ENCODE measurements at places on chromosomes 6 and 20. TPM values are rescaled to one million over a fixed set of nuclear protein-coding genes. Genes with fewer than 3 reads are reported as not detected.
A peak's percentile ranks its signal among the peaks of the same experiment; 100 is the strongest.

DNA sequence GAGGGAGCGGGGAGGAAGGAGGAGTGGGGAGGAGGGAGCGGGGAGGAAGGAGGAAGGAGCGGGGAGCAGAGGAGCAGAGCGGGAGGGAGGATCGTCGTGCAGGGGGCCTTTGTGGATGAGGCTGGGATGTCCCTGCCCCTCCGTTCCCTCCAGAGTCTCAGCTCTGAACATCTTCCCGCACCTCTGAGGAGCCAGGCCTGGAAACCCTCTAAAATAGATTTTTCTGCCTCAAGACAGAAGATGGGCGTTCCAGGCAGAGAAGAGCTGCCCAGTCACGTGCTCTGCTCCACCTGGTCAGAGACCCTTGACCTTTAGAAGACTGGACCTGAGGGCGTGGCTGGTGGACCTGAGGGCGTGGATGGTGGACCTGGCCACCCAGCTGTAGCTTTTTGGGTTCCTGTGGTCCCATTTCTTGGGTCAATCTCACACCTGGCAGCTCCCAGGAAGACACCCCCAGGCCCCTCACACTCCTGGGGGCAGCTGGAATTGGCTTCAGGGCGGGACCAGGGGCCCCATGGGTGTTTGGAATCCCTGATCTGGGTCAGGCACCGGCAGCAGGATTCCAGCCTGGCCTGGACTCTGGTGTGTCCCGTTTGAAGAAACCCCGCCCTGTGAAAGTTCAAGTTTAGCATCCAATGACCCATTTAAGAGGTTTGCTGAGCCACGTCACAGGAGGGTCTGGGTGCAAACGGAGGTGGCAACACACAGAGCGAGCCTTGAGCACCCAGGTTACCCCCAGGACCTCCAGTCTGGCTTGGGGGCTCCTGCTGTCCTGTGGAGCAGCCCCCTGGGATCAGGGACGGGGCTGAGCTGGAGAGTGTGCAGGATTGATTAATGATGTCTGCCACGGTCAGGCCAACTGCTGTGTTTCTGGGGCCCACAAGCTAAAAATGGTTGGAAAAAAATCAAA lies 96.9 kb upstream of the BHLHE23 start:
- DNase-seq = no peak

DNA sequence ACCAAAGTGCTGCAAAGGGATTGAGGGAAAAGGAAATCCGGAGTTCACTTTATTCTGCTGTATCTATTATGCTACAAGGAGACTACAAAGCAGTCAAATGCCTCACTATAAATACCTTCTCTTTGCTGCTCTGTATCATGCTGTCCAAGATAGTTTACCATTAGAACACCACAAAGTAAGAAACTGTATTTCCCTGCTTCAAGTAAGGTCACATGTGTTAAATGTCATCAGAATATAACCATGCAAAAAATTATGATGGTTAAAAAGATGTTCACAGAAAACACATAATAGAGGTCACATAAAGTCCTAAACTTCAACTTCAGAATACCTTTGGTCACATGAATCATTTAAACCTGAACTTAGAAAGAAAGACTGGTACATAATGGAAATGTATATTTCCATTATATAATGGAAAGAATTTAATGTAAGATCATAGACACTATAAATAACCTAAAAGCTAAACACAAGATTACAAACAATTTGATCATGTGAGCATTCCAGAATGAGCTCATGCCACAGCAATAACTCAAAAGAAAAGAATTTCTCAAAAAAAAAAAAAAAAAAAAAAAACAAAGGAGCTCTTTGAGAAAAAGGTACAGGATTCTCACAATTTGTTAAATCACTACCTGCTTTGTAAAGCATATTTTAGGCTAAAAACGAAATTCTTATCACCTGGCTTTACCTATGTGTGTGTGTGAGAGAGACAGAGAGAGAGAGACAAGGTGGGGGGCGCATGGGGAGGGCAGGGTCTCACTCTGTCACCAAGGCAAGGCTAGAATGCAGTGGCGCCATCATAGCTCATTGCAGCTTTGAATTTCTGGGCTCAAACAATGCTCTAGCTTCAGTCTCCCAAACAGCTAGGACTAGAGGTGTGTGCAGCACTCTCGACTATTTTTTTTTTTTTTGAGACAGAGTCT lies 58.7 kb downstream of the KIF13A start:
- DNase-seq = no peak

- DNase-seq = no peak
Observed at GRCh38 chr6:168314021-168314420, 5.6 kb downstream of the DACT2 start.

GRCh38 chr6:140311146-140311545 lies 936.7 kb upstream of the CITED2 start:
- DNase-seq = no peak

DNA sequence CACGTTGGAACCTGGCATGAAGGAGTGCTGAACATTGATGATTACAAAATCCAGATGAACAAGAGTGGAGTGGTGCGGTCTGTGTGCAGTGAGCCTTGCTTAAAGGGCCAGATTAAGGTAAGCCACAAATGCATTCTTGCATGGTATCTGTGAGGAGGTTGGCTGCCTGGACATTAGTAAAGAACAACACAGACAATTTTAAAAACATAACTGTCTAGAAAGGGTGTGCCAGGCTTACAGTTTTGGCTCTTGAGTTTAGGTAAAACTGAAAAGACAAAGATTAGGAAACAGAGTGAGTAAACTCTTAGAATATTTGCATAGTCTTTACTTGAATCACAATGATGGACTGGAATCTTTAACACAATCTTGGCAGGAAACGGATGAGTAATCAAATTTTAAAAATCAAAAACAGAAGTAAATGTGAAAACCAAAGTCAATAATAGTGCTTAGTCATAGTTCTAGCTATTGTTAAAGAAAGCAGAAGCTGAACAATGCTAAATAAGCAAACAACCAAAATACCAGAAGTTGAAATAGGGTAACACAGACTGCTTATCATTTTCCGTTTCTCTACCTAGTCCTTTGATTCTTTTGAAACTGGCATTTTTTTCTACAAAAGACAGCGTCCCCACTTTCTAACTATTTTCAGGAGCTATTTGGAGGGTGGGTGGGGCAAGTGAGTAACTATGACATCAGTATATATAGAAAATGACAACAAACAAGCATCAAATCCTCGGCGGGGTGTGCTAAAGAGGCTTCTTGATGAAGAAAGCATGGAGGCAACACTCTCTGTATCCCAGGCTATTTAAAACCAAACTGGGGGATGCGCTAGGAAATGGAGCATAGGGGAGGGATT lies 185.8 kb upstream of the RAB32 start:
- no peak for DNase-seq

DNA sequence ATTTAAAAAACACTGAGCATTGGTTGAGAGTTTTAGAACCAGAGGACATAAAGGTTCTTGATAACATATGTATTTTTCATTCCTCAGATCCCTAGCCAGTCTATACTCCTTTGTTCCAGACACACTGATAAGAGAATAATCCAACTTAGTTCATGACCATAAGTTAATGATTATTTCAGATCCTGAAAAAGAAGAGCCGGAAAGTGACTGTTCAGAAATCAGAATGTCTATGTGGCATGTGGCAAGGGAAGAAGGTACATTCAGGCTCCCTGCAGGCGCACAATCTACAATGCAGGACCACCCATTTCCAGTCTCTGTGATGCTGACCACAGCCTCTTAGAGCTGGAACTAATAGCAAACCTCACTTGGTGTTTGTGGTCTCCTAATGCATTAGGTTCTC lies 666.7 kb upstream of the AGPAT4 start:
- no peak for DNase-seq

The GPR63 gene
- 3.2 TPM for polyA plus RNA-seq

- DNase-seq = no peak
Observed at GRCh38 chr6:168837254-168838036, 396.5 kb downstream of the SMOC2 start.

DNA sequence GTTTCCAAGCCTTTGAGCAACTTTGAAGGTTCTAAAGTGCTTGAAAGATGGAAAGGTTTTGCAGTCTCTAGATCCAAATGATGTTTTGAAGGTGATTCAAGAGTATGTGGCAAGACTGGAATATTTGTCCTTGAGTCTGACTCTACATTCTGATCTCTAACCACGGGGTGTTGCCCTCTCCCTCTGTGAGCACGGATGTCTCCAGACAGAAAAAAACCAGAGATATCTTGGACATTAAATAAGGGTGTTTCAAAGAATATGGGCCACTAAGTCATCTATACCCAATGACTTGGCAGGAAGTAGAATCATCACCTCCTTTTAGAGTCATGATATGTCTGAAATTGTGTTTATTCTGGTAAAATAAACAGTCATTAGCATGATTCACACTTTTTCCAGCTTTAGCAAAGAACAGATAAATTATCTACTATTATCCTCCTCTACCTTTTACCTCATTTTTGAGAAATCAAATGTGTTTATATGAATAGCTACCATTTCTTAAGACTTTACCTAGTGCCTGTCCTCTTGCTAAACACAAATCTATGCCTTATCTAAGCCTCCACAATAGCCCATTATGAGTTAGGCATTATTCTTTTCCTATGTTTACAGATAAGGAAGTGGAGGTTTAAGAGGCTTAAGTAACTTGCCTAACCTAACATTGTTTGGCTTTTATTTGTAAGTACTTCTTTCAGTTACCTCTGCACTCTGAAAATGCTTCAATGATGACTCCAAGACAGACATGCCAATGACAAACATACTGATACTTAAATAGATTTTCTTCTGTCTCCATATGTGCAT lies 384.4 kb downstream of the BMP2 start:
- no peak for DNase-seq

The GGT7 gene
- 20.1 TPM for polyA plus RNA-seq

- DNase-seq = peak; percentile 42
Observed at GRCh38 chr6:56292505-56293181, 45.3 kb upstream of the COL21A1 start.

The CST2 gene
- not detected for polyA plus RNA-seq

DNA sequence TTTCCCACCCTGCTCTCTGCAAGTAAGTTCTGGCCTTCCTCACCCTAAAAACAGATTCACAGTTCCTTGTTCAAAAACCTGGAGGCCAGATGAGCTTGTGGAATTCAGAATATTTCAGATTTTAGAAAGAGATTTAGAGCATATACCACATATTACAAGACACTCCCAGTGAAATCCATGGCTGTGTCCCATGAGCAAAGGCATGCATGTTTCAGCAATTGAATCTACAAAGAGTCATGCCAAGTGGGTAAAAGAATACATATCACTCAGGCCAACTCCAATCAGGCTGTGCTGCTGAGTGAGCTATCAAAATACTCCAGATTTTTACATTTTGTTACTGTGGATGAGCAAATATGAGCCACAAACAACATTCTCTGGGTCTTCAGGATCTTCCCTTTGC lies 10.2 kb upstream of the NEDD9 start:
- no peak for DNase-seq

DNA sequence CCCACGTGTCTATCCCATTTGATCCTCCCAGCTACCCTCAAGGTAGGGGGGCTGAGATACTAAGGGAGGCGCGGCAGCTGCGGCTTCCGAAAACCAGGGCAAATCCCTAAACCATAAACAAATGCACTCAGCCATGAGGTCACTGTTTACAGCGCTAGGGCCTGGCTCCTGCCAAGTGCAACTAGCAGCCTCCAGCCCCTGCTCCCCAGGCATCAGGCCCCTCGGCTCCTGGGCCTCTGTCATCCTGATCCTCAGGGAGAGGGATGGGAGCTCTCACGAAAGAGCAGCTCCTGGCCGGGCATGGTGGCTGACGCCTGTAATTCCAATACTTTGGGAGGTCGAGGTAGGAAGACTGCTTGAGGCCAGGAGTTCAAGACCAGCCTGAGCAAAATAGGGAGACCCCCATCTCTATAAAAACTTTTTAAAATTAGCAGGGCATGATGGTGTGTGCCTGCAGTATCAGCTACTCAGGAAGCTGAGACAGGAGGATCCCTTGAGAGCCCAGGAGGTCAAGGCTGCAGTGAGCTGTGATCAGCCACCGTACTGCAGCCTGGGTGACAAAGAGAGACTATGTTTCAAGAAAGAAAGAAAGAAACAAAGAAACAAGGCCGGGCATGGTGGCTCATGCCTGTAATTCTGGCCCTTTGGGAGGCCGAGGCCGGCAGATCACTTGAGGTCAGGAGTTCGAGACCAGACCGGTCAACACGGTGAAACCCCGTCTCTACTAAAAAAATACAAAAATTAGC lies 42.5 kb upstream of the TLDC2 start:
- no peak for DNase-seq

DNA sequence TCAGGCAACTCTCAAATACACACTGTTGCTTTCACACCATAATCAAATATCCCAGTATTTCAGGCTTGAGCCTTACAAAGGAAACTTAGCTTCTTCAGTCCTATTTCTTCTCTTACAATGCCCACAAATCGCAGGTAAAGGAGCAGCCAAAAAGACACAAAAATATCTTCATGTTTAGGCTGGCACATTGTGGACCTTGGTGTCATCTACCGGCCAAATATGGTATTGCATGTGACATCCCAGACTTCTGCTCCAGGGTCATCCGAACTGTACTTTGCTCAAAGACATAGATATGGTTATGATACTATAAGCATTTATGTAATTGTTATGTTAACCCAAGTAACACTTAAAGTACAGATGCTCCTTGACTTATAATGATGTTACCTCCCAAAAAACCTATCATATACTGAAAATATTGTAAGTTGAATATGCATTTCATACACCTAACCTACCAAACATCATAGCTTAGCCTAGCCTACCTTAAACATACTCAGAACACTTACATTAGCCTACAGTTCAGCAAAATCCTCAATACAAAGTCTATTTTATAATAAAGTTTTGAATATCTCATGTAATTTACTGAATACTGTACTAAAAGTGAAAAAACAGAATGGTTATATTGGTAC lies 4.6 kb downstream of the OR2H2 start:
- no peak for DNase-seq

DNA sequence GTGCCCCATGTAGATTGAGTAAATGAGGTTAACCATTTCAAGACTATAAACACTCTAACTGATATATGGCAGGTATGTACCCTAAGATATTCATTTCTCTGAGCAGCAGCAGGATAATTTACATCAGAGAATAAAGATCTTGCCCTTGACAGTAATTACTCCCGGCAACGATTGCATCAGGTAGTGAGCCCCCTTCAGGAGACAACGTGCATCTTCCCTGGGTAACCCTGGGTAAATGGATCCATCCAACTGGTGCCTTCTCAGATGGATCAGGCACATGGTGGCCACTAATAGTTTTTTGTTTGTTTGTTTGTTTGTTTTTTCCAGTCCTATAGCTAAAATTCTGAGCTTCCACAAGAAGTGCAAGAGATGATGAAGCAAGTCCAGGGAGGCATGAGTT lies 469.4 kb upstream of the SLC35B3 start:
- DNase-seq = no peak

DNA sequence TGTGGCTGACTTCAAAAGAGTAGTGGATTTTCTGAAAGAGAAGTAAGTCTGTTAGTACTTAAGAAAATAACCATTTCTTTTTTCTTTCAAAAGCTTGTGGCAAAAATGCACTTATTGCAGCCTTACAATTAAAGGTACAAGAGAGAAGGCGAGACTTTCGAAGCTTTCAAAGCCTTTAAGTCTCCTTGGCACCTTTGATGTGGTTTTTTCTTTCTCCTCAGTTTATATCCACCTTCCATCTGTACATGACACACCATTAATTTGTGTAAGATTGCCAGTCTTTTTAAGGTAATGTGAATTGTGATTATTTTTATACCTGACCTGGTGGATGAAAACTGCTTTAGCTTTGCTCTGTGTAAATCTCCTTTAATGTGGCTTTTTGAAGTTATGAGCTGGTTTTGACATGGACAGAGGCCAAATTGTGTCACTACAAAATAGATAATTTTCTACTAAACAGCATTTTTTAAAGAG lies 466.1 kb downstream of the CDKAL1 start:
- no peak for DNase-seq

GRCh38 chr6:131756039-131756438 lies 45.2 kb upstream of the CTAGE9 start:
- no peak for DNase-seq
